Muscle of back (tissue), 13 donors: ENCODE measurements at places on chromosomes 3 and 15. TPM values are rescaled to one million over a fixed set of nuclear protein-coding genes. Genes with fewer than 3 reads are reported as not detected.

DNA sequence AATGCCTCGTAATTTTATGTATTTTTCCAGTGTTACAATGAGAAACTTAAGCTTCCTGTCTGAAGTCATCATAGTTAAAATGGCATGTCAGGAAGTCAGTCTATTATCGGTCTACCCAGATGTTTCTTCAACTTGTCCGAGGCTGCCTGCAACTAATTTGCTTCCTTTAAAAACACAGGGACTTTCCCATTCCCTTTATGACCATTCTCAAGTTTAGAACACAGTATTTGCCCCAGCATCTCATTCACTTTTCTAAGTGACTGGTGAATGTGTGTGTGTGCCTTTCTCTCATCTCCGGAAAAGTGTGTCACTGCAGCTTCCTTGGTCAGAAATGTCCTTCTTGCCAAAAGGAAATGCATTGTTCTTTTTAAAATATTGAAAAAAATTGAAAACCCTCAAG is 466.6 kb downstream of the RAP2B start:
- no peak for DNase-seq

GRCh38 chr15:73022161-73022560 is 30.1 kb upstream of the NEO1 start:
- no peak for DNase-seq

DNA sequence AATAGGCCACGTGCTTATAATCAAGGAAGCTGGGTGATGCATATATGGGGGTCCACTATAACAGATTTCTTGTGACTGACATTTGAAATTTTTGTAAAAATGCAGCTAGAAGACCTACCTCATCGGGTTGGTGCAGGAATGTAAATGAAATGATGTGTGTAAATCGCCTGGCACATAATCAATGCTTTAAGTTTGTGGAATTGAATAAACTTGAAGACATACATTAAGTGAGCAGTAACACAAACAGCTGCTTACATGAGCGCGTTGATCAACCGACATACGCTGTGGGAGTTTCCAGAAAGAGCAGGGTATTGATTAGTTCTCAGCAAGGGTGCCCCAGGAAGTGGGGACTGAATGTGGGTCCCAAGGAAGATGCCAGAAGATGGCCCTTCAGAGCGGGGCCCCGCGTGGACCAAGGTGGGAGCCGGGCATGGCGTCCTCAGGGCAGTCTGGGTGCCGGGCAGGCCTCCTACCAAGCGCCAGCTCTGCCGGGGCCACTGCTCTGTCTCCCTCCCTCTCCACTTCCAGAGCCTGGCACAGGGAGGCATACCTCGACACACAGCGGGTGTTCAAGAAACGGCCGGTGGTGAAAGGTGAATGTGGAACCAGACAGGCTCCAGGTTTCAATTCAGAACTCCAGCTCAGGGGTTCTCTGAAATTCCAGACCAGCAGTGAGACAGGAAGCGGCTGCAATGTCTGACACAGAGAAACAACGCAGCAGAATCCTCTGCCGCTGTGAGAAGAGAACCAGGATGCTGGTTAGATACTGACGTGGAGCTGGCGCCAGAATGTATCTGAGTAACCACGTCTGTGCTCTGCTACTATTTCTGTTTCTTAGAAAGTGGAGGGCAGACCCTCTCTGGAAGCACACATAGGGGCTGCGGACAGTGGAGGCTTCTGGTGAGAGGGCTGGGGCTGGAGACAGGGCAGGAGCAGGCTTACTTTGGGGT is 12.6 kb downstream of the BFSP2 start:
- DNase-seq, result peak; percentile 44

GRCh38 chr15:52481915-52482314 is 46.8 kb downstream of the MYO5A start:
- DNase-seq, result peak; percentile 11

DNA sequence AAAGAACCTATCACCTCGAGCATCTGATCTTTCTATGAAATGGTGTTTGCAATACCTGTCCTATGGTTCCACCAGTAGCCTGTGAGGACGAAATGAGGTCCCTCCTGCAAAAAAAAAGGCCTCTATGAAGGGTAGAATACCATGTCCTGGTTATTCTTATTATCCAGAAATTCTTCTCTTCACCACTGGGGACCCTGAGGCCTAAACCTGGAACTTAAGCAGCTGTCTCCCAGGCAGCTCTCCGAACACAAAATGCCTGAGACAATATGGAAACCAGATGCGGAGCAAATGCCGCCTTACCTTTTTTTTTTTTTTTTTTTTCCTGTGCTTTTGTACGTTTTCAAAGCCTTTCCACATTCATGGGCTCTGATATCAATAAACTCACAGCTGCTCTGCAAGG is 62.1 kb upstream of the WNT5A start:
- DNase-seq, result peak; percentile 34

The CHRNB4 gene
- polyA plus RNA-seq, result 0.26 TPM
